ENCODE measurements at places on chromosomes 7 and 10.

DNA sequence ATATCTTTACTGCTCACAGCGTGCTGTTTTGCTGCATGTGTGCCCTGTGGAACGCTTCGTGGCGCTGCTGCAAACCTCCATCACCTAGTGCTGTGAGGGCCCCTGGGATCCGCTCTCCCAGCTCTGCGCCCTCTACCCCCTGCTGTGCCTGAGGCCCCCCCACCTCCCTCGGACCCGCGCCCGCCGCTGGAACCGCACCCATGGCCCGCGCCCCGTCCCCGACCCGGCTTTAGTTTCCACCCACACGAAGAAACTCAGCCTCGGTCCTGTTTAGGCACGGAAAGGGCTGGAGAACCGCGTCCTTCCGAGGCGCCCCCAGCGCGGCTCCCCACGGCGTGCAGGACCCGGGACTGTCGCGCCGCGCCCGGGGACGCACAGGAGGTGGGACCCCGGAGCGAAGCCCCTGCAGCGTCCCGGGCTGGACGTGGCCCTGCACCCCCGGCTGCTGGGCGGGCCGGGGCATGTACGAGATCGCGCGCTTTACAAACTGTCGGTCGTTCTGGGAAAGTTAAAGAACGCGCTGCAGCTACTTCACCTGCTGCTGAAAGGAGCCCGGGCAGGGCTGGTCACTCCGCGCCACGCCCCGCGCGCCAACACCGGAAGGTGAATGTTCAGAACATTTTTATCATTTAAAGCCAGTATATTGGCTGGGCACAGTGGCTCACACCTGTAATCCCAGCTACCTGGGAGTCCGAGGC lies 54.3 kb downstream of the BMS1 start:
- DNase-seq, result peak; percentile 1

DNA sequence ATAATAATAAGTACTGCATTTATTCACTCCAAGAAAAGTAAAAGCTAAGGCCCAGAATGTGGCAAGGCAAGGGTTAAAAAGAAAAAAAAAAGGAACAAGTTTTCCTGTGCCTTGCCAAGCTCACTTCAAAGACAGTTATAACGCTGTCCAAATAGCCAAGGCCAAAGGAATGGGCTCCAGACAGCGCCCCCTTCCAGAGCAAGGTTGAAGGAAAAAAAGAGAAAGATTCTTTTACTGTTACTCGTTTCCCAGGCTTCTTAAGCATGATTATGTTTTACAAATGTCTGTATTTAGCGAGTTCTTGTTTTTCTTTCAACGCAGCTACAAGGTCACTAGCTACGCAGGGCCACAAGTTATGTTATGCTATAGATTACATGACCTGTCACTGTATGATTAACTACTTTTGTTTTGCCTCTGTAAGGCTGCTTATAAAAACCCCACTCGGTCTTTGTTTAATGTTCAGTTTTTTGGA lies 9.1 kb upstream of the EIF4H start:
- DNase-seq, result no peak

DNA sequence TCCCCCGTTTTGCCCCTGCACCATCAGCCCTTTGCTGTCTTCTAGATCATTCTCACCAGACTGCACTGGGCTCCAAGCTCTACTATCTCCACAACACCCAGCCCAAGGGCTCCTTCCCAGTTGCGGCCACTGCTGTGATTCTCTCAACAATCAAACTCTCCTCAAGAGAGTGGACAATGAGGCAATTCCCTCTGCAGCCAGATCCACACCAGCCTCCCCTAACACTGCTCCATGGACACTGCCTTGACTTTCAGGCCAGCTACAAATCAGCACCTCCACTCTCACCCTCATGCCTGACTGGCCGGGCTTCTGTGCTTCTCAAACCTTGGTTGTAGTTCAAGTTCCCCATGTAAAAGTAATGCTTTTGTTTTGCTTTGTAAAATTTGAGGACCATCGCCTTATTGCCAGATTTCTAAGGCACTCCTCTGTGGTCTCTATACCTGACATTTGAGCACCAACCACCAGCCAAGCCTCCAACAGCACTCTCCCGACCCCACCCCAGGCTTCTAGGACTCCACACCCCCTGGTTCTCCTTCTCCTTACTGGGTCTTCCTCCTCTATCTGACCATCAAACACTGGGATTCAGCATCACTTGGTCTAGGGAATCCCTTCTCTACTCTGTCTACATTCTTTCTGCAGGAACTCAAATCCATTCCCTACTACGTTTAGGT lies 45.4 kb downstream of the PPIF start:
- no peak for DNase-seq

GRCh38 chr10:18264466-18265050 lies 124.3 kb downstream of the CACNB2 start:
- no peak for DNase-seq

DNA sequence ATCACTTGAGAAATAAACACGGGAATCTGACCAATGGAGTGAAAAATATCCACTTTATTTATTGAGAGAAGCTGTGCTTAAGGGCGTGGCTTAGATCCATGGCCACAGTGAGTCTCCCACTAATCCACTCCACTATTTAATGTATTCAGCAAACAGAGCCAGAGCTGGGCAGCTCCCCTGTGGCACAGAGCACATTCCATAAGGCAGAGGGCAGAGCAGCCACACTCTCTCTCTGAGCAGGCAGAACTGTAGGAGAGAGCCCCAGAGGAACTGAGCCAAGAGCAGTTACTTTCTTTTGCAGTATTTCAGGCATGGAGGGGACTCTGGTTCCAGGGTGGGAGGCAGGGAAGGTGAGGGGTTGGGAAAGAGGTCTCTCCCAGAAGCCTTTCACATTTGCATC lies 106.0 kb downstream of the GALNT17 start:
- DNase-seq, result no peak

- DNase-seq, result peak; percentile 63
These were observed 114.9 kb downstream of the IPMK start for GRCh38 chr10:58152673-58153263.

DNA sequence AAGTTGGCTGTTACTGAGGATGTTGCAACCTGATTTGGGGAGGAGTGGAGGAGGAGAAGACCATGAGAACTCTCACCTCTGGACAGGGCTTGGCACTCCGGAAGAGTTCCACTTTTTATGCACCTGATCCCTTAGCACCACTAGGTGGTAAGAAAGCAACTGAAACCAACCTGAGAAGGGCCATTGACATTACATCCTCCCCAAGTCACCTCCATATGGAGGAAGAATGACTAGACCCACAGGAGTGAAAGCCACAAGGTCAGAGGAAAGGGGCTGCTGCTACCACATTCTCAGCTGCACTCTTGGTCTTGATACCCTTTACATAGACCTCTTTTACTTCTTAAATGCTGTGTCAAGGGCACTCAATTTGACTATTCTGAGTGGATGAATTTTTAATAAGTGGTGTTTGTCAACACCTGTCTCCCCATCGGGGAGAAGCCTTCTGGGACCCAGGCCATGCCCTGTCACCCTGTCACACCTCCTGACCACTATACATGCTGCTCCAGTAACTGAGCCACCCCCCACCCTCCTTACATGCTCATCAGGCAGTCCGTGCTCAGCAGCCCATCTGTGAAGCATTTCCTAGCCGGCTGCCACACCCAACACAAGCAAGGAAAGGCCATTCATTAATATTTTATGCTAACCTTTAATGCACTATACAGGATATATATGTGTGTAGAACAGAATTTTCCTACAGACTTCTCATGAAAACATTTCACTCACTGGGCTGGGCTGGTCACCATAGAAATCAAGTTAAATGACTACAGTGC lies 362.9 kb downstream of the GFRA1 start:
- no peak for DNase-seq

GRCh38 chr7:100469227-100470044 lies 5.4 kb upstream of the SPACDR start:
- no peak for DNase-seq

DNA sequence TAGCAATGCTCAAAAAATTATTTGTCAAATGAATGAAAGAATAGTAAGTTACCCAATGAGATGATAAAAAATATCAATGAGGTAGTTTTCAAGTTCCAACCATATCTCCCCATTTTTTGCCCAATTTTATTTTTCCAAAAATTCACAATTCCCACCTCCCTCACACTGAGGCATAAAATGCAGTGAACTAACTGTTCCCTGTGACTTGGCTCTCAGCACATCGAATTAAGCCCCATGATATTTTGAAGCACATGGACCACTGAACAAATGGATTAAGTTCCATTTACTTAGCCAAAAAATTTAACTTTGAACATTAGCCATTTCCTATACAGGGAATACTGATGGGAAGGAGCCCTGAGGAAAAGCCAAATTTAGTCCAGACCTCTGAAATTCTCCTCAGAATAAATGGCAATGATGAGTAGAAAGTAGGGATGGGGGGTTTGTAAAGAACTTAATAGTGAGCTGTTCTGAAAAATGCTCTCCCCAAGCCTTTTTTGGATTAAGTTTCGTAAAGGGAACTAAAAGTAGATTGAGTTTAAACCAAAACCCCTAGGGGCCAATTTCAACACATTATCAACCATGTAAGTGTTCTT lies 166.3 kb upstream of the GRM3 start:
- no peak for DNase-seq

GRCh38 chr7:78301407-78301806 lies 502.8 kb downstream of the PHTF2 start:
- DNase-seq, result peak; percentile 28

DNA sequence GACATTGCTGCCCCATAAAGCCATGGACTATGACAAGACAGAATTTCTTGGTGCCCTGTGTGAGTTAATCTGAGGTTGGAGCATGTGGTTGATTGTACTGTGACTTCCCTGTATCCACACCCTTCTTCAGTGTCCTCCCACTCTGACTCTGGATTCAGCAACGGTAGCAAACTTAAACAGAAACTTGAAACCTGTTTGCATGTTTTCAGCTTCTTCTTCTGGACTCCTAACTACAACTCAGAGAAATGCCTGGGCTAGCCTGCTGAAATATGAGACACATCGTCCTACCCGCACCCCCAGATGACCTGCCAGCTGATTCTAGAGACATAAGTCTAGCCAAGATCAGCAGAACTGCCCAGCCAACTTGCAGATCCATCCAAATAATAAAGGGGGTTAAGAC lies 78.4 kb downstream of the IPMK start:
- peak; percentile 58 for DNase-seq

- no peak for DNase-seq
These were observed 587.1 kb upstream of the KCND2 start for GRCh38 chr7:119685906-119686305.

- DNase-seq, result no peak
These were observed 23.4 kb upstream of the BNIP3 start for GRCh38 chr10:132005147-132005546.

DNA sequence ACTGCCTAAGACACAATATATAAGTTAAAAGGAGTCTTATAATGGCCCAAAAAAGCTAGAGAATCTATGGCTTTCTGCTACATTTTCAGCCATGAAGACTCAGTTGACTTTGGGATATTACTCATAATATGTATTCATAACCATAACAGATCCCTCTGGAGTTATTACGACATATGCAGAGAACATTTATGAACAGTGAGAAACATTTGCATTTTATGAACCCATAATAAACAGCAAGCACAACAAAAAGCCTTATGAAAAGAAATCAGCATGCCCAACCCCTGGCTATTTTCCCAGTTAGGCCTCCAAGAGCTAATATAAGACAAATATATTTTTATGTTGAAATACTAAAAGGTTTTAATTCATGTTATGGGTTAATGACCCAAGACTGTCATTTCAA lies 52.4 kb downstream of the ARMH3 start:
- peak; percentile 53 for DNase-seq

Data from stromal cell of bone marrow (primary cell).